ENCODE measurements at places on chromosomes 3 and 15. TPM values are rescaled to one million over a fixed set of nuclear protein-coding genes. Genes with fewer than 3 reads are reported as not detected.

DNA sequence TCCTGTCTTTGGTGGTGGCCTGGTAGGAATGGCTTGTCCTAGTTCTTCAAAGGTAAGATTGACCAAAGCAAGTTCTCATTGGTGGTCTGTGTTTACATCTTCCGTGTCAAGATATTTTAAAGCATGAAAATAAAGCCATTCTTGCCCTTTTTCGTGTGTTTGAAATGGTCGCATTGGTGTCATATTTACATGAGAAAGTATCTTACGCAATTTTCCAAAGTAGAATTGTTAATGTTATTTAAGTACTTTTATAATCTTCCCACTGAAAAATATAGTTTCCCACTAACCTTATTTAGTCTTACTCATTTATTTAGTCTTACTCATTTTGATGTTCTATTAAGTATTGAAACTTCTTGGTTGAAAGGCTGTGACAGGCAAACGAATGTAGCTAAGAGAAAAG, 31.0 kb downstream of the NMD3 start:
- DNase-seq = no peak

DNA sequence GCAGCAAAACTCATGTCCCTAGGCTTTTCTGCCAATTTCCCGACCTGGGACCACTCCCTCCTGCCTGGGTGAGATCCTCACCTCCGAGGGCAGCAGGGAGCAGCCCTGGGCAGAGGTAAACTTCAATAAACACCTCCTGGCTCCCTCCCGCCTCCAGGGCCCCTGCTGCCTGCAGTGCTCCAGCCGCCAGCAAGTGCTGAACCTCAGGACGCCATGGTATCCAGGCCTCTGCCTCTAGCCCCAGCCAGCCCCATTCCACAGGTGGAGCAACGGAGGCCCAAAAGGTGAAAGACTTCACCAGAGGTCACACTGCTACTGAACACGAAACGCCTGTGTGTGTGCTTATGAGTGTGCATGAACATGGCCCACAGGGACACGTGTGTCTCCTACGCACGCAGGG, 59.9 kb upstream of the LINGO1 start:
- DNase-seq = no peak

DNA sequence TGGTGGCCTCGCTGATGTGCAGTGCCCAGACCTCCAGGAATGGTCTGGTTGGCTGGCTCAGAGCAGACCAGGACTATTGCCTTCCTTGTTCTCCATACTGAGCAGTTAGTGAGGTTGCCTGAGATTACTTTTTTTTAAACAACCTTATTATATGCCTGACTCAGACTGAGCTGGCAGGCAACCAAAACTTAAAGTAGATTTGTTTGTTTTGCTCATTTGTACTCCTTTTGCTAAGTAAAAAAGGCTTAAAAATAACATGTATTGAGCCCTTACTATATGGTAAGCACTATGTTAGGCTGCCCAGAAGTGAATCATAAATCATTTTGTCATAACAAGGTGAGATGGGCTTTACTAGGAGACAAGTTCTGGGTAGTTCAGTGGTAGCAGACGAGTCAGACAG, 92.4 kb downstream of the GHSR start:
- DNase-seq = peak; percentile 90

- no peak for DNase-seq
Measured at GRCh38 chr3:66437341-66437929, 63.4 kb downstream of the LRIG1 start.

DNA sequence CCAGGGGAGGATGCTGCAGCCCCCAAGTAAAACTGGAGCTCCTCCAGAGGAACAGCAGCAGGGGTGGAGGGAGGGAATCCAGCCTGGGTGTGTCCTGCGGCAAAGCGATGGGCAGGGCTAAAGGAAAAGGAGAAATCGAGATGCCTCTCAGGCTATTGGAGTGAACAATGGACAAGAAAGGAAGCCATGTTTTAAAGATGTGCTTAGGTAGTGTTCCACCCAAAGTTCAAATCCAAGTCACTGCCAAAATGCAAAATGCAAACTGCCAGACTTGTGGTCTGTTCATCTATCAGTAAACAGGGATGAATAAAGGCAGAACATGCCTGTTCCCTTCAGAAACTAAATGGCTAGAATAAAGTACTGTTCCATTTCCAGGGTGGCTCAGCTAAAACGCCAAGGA, 197.5 kb upstream of the NSMCE3 start:
- DNase-seq = no peak

- DNase-seq = no peak
Measured at GRCh38 chr15:58556028-58556361, 124.2 kb downstream of the LIPC start.

Gene TMEM108
- total RNA-seq = 9.4 TPM

Measured in LHCN-M2 (cell line).